GM23248 (cell line): ENCODE measurements at places on chromosomes 4 and X.

- DNase-seq, result no peak
Observed at GRCh38 chrX:43224496-43224895, 431.6 kb upstream of the MAOA start.

- DNase-seq, result no peak
Observed at GRCh38 chr4:68145261-68145660, 15.6 kb upstream of the TMPRSS11F start.

DNA sequence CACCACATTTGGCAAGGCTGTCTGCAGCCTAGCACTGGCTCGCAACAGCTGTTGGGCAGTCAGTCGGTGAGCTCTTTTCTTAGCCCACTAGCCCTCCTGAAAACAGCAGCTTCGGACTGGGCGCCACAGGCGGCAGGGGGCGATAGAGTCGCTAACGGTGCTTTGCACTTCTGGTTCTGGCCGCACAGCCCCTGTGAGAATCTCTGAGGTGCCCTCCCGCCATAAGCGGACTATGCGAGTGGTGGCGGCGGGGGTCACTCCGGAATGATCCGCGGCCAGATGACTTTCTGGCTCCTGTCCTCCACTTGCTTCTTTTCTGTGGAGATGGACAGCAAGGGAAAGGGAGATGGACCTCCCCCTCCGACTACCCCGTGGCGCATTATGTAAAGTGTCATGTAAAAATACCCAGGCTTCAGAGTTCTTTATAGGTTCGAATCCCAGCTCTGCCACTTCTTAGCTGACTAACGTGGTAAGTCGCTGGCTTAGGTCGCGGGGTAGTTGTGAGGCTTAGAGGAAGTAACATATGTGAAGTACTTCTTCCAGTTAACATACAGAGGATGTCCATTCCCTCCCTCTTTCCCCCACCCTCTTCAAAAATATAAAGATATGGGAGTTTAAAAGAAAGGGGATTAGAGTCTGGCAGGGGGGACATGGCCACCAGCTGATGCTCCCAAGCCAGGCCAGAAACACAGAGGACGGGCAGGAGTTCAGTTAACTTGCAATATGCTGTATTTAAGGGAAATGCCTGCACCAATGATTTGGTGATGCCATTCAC, 11.0 kb downstream of the ARHGAP36 start:
- peak; percentile 29 for DNase-seq

DNA sequence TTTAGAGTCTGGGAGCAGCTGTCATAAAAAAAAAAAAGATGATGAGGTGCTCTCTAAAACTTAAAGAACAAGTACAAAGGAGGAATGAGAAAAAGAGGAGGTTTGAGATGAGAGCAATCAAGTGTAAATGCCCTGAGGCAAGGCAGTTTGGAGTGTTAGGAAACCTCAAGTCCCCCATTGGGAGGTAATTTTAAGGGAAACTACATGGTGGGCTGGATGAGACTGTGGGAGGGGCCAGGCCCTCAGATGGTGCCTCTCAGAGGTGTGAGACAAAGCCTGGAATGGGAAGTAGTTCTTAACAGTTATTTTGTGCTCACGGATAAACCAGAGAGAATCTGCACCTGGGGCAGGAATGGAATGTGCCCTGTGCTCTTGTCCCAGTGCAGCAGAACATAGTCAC, 1.9 kb upstream of the MAGEB3 start:
- no peak for DNase-seq

DNA sequence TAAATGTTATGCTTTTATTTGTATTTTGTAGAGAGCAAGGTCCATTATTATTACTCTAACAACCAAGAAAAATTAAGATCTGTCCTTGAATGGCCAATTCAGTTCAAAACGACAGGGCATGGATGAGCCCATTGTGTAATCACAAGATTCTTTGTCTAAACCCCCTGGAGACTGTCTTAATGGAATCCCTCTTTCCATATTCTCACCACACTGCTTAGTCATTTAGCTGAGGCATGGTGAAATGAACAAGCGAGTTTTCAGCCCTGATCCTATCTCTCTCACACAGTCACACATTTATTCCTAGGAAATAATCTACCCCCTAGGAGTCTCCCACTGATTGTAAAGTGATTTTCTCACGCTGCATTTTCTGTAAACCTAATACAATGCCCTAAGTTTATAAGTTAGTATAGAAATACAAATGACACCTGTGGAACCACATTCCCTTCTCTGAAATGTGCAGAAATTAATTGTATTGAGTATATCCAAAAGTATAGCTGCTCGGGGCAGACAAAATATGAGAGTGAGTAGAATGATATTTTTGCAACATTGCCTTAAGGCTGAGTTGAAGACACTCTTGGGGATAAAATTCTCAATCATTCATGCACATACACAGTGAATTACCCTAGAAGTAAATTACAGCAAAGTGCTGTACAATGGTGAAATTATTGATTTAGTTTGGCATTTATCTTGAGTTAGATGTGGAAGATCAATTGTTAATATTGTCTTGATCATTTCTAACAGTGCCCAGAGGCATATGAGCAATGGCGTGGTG, 119.7 kb upstream of the PCDH7 start:
- DNase-seq, result peak; percentile 9
